ENCODE measurements at places on chromosomes 4 and X.

GRCh38 chr4:77538144-77538543 lies 67.5 kb upstream of the CXCL13 start:
- DNase-seq: no peak

DNA sequence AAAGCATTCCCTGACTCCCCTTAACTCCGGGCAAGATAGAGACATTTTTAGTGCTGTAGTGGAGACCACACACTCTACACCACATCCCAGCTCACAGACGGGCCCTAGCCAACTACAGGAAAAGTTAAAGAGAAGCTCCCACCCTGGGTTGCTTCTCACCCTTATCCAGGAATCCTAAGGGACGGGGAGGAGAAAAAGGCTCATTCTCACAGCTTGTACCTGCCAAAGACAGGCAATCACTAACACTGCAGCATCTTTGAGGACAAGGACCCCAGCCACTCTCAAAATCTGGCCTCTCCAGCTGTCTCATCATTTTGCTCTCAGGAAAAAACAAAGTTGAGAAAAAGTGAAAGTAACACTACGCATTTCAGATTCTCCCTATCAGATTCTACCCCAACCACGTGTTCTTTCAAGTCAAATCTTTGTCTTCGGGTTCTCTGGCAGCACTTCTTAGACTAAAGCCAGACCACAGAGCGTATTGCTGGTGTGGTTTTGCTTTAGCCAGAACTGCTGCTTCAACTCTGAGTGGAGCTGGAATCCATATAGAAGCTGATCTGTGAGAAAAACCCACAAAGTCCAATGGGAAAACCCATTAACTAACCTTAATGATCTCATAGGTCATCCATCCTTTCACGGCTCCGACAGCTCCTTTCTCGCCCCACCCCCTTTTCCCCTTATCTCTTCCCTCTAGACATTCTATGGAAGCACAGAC lies 605.9 kb upstream of the DIPK2B start:
- no peak for DNase-seq

- no peak for DNase-seq
Measured at GRCh38 chrX:14865201-14865600, 7.7 kb downstream of the FANCB start.

DNA sequence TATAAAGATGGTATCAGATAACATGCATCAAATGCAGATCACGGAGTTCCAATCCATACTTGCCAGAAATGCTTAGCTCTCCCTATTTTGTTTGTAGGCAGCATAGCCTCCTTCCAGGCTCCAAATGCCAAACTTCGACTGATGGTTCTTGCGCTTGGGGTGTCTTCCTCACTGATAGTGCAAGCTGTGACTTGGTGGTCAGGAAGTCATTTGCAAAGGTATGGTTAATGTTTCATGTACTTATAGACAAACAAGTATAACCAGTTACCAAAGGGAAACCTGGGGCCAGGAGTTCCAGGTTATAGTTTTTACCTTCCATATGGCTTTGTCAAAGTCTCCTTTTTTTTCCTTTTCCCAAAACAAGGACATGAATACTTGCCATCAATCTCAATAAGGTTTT lies 5.3 kb downstream of the CWH43 start:
- no peak for DNase-seq

- DNase-seq: no peak
Measured at GRCh38 chr4:70715097-70715496, 6.7 kb upstream of the RUFY3 start.

DNA sequence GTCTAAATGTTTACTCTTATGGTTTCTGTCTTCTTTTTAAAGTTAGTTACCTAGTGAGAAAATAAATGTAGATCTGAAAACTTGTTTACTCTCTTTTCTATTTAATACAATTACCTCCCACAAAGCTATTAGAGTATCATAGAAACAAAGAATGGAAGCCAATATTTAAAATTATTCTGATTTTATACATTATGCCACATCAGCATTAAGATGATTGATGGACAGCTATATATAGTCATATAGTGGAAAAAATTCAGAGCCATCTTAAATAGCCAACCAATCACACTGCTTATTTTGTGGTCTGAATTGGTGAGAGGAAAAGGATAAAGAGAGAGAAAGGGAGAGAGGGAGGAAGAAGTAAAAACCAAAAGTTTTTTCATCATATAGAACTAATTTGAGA lies 1101.8 kb downstream of the PCDH19 start:
- DNase-seq: no peak

DNA sequence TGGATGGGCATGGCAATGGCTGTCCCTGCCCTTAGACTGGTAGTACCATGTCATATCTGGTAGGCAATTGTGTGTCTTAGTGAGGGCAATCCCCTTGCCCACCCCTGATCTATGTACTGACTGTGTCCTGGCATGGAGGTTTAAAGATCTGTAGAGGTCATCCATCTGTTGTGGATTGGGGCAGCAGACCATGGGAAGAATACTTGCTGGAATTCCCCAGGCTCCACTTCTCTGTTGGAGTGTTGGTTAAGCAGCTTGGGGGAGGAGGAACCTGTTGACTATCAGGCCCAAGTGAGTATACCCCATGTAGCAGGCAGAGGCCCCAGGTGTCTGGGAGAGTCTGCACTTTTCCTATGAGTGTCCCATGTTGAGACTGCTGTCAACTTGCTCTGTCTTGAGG lies 246.7 kb upstream of the DIPK2B start:
- DNase-seq: no peak

Data from NCI-H2081 treated with DMSO at 0.1 percent for 48 hours (cell line).